ENCODE measurements at places on chromosomes 16 and 17.
A peak's percentile ranks its signal among the peaks of the same experiment; 100 is the strongest.

DNA sequence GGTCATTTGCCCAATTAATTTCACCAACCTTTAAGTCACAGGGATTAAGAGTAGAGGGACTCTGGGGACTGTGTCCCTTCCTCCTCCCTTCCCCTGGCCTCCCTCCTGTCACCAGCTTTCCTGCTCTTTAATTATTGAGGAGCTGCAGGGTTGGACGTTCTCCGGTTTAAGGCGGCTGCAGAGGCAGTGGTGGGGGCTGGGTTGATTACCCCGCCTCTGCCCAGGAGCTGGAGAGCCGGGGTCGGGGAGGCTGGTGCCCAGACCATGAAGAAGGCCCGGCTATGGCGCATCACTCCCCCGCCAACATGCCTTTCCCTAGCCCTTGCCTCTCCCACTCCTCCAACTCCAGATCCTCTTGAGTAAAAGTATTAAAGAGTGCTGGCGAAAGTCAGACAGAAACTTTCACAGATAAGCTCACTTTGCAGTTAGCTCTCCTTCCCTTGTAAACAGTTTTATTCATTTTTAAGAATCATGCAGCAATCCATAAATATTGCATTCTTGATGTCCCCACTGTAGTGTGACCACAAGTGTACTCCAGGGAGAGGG is 1.1 kb upstream of the FOXJ1 start:
- DNase-seq, result no peak

DNA sequence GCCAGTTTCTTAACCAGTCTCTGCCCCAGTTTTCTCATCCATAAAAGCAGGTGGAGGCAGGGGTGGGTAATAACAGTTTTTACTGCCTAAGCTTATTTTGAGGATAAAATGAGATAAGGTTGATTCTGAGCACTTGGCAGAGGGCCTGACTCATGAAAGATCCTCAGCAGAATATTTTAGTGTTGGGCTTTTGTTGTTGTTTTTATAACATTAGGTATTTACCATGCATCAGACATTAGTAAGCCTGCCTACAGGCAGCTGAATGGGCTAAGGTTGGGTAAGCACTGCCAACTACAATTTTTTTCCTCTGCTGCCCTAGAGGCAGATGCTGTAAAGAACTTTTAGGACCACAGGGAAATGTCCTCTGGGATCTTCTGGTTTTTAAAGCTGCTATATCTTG is 43.1 kb downstream of the SCNN1G start:
- DNase-seq, result no peak

GRCh38 chr16:88045820-88046303 is 94.6 kb downstream of the BANP start:
- peak; percentile 9 for DNase-seq

GRCh38 chr16:79394206-79394605 is 206.3 kb downstream of the MAF start:
- DNase-seq, result no peak

DNA sequence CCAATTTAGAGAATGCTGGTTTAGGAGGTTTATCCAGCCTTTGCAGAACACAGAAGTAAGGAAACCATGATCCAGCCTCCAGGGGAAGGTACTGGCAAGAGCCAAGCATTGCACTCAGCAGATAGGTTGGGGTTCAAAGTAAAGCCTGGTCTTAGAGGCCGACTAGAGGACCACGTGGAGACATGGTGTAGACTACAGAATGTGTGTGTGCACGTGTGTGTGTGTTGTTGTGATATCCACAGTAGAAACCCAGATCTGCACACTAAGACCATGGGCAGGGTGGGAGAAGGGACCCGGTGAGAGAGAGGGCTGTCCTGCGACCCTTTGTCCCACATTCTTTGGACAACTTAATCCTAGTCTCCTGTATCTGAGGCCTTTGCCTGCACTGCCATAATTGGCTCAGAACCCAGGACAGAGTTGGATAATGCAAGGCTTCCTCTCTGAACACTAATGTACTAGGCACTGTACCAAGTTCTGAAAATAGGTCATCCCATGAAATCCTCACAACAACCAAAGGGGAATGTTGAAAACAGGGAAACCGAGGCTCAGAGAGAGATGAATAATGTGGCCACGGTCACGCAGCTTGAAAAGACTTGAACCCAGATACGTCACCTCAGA is 325.1 kb upstream of the HSBP1 start:
- no peak for DNase-seq

DNA sequence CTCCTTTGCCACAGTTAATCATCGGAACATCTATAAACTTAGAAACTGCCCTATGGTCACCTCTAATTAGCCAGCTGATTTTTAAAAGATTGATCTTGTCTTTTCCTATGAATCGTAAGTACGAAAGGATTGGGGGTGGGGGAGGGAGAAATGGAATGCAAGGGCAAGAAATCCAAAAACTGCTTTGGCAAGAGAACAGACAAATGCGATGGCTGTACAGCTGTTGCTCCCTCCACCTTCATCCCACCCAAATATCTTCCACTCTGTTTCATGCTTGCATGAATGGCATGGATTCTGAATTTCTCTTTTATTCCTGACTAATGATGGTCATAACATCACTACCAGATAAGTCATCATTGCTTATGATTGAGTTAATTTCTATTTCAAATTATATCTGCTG is 165.7 kb downstream of the STX8 start:
- no peak for DNase-seq

- no peak for DNase-seq
Measured at GRCh38 chr17:82365606-82366295, 5.8 kb upstream of the UTS2R start.

DNA sequence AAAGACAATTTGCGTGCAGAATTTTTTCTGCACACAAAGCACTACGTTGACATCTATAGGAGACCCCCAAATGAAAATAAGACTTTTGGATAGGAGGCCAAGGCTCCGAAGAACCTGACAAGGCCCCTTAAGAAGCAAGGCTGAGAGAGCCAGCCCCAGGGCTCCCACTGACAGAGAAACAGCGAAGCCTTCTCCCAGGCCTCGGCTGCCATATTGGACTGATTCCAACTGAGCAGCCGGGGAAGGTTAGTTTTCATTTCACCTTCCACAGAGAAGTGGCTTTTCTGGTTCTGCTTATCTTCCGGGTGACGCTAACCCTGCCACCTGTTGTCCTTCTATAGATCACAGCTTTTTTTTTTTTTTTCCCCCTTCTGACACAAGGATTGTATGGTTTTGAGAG is 356.7 kb downstream of the SOX9 start:
- DNase-seq, result no peak

GRCh38 chr17:72100470-72100869 is 20.4 kb upstream of the SOX9 start:
- DNase-seq, result no peak

GRCh38 chr17:57441270-57441600 is 184.9 kb downstream of the MSI2 start:
- no peak for DNase-seq

GRCh38 chr17:66387392-66387981 is 85.1 kb downstream of the PRKCA start:
- DNase-seq, result no peak
